Heart right ventricle (tissue), 16 donors: ENCODE measurements at places on chromosomes 12 and 14.

DNA sequence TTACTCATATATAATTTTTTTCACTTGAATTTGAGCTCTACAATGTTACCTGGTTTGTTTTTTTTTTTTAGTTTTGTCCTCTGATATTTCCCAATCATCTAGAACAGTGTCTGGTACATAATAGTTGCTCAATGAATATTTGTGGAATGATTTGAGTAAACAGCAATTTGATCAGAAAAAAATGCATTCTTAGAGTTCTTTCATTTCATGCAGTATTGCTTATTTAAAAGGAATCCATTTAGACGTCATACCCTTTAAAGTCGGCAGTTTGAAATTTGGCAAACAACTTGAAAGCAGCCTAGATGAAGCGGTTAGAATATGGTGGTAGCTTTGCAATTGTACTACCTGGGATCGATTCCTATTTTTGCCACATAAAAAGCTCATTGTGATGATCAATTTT, 140.0 kb downstream of the PDE3A start:
- no peak for DNase-seq

DNA sequence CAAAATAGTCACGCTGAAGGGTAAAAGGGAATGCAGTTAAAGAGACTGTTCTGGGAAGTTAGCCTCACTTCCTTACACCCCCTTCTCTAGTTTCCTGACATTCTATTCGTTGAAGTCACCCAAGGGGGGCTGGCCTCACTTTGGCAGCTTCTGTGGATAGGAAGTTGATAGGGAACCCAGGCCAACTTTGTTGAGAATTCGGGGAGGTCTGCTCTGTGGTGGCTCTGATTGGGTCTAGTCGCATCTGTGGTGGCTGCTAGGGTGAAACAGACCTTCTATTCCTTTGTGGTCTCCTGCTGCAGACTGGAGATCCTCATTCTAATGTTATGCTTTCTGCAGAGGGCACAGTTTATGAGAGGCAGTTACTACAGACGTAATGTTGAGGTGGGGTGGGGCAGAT, 28.8 kb upstream of the GZMB start:
- DNase-seq: peak; percentile 40

GRCh38 chr12:116996093-116996492, 85.3 kb downstream of the FBXW8 start:
- peak; percentile 52 for DNase-seq

GRCh38 chr14:101461891-101462290, 99.4 kb upstream of the DIO3 start:
- DNase-seq: no peak

- DNase-seq: no peak
Measured at GRCh38 chr14:32259368-32260013, 56.4 kb upstream of the RNU6-8 start.

- no peak for DNase-seq
Measured at GRCh38 chr12:5272018-5272785, 159.7 kb upstream of the NTF3 start.

GRCh38 chr12:109336593-109336992, 11.1 kb upstream of the MYO1H start:
- no peak for DNase-seq

GRCh38 chr12:26077915-26078702, 46.7 kb downstream of the BHLHE41 start:
- DNase-seq: no peak

GRCh38 chr12:120283318-120283717, 8.4 kb downstream of the RNU4-2 start:
- no peak for DNase-seq

DNA sequence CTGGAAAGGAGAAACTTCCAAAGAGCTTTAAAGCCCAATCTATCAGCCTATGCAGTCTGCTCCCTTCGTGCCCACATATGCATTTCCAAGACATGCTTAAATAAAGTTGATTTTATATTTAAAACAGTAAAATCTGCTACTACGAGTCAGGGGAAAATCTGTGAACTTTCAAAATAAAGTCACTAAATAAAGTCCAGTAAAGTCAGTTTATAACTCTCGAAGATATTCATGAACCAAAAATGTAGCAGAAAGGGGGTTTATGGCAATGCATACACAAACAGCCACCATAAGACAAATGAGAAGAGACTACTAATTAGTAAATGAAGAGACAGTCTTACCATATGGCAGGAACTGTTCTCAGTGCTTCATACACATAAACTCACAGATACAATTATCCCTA, 19.7 kb downstream of the AREL1 start:
- no peak for DNase-seq

DNA sequence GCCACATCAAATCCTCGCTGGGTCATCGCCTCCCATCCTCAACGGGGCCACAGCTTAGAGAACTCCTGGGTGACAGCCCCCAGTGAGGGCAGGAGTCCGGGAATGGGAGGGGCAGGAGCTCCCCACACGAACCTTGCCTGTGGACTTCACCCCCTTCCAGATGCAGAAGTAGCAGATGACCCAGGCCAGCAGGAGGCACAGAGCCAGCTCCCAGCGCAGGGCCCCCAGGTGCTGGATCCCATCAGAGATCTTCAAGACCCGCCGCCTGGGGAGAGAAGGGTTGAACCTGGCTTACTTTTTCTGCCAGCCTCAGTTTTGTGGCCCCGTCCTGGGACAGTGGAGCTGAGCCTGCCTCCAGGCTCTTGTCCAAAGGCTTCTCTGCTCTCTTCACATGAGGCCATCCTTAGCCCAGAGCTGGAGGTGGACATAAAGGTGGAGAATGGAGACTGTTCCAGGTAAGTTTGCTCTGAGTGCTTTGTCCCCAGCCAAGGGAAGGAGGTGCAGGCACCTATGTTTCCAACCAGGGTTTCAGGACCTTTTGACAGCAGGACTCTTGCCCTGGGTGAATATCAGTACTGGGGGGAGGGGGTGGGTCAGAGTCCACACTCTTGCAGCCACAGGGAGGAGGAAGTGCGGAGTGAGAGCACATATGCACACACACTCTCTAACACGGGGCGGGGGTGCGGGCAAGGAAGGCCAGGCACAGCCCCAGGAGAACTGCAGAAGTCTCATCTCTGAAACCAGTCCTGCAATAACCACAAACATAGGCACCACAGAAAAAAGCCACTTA, 23.3 kb upstream of the SLC6A12 start:
- no peak for DNase-seq

- DNase-seq: no peak
Measured at GRCh38 chr14:90487462-90487861, 90.6 kb downstream of the CALM1 start.

- DNase-seq: no peak
Measured at GRCh38 chr12:78746001-78746400, 118.6 kb upstream of the SYT1 start.

GRCh38 chr14:90522571-90523191, 125.9 kb downstream of the CALM1 start:
- no peak for DNase-seq

DNA sequence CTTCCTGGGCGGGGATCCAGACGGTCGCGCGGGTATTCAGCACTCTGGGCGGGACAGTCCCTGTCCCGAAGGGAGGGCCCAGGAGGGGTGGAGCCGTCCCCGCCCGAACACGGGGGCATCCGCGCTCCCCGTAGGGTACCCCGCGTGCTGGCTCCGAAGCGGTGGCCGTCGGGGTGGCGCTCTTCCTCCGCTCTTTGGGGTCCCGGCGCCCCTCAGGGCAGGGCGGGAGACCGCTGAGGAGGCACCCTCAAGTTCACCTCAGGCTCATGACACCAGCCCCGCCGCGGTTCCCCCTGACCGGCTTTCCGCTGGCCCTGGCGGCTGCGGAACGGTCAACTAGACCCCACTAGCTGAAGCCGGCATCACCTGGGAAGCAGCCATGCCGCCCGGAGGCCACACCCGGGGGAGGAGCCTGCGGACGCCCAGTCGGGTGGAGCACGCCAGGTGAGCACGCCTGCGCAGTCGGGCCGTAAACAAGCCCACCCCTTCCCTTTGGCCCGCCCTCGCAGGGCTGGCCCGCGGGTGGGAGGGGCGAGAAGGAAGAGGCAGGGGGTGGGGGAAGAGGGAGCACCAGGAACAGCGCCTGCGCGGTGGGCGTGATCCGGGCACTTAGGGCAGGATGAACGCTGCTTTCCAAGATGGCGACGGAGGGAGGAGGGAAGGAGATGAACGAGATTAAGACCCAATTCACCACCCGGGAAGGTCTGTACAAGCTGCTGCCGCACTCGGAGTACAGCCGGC, at the start of gene WDR20:
Gene WDR20 (plus strand): TSS at position 612 of the 741 bp plus-strand sequence. CDS start 27 bp downstream, at position 639.
- DNase-seq: peak; percentile 99

DNA sequence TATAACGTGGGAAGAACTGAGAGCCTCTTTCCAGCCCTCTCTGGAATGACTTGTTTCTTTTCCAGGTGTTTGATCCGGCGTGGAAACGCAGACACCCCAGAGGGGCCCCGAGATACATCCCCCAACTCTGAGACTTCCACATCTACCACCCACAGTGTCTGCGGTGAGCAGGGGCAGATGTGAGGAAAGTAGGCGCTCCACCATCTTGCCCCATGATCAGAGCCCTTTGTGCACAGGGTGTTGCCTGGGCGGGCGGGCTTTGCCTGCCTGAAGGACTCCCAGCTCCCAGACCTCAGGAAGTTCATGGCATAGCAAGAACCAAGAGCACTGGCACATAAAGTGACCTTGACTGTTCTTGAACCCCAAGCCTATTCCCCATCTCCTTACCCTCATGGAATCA, 2.8 kb downstream of the CARMIL3 start:
- DNase-seq: no peak

DNA sequence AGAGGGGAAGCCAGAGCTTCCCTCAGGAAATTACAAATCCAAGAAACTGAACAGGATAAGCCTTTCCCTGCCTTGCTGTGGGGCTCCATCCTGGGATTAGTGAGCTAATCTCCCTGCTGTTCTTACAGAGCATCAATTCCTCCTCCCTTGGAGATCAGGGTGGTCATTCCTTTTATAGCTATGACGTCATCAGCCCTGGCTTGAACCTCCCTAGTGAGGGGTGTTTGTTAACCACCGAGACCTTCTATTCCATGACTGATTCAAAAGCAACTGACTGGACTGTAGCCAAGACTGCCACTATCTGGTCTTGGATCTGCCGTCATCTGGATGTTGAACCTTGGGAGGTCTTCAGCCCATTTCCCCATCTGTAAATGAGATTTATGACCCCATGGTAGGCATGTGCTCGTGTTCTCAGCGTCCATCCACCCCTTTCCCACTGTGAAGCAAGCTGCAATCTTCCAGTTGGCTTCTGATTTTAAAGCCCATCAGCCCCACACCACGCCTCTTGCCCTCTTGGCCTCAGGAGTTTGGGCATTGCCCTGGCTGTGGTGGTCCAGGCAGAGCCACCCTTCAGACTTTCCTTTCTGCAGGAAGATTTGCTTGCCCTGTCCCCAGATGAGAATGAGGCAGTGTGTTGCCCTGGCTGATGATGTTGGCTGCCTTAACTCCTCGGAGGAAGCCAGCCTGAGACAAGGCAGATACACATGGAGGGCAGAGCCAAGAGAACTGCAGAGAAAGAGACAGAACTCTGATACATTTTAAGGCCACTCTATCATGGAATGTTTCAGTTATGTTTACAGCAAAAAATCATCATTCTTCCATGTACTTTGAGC, 59.6 kb upstream of the ACTN1 start:
- peak; percentile 42 for DNase-seq

DNA sequence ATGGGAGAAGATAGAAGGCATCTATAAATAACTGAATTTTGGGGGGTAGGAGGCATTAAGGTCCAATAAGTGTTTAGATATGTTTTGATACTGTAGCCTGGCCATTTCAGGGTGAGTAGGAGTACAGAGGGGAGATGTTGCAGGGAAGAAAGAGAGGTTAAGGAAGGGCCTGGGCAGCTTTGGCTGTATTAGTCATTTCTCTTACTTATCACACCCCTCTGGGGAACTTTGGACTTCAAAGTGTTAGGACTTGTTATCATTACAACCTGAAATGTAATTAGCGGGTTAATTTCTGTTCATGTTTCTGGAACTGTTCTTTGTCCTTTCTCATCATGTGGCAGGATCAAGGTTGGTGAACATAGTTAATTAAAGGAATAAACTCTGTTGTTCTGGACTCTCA, 40.3 kb downstream of the SUSD6 start:
- no peak for DNase-seq

- DNase-seq: no peak
Measured at GRCh38 chr12:105164068-105164467, 56.5 kb downstream of the WASHC4 start.

GRCh38 chr14:101201535-101202151, 298.1 kb upstream of the RTL1 start:
- DNase-seq: no peak

DNA sequence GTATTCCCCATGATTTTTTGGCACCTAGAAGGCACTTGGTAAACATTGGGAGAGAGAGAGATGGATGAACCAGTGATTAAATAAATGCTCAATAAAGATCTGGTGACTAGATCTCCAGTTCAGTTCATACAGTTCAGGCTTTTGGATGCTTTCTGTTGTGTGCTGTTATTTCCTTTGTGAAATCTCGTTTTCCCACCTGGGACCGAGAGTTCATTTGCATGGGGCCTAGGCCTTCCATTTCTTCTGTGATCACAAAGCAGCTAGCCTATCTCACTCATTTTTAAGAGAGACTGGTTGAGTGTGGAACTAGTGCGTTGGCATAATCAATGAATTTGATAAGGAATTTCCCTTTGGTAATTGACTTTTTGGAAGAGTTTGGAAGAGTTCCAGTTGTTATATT, 104.0 kb downstream of the VRK1 start:
- DNase-seq: no peak

DNA sequence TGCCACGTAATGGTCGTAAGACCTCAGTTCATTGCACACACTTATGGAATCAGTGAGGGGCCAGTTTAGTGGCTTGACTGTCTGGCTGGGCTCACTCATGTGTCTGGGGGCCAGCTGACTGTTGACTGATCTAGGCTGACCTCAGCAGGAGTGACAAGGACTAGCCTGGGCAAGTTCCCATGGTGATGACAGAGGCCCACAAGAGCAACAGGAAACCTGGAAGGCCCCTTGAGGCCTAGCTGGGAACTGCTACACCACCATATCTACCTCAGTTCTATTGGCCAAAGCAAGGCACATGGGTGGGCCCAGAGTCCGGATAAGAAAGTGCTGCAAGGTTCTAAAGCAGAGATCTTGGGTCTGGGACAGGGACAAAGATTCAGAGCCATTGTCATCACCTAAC, 21.3 kb upstream of the RFLNA start:
- no peak for DNase-seq

GRCh38 chr12:14239350-14239934, 126.0 kb upstream of the ATF7IP start:
- no peak for DNase-seq

- DNase-seq: no peak
Measured at GRCh38 chr14:100783630-100784370, 42.1 kb upstream of the MEG3 start.

DNA sequence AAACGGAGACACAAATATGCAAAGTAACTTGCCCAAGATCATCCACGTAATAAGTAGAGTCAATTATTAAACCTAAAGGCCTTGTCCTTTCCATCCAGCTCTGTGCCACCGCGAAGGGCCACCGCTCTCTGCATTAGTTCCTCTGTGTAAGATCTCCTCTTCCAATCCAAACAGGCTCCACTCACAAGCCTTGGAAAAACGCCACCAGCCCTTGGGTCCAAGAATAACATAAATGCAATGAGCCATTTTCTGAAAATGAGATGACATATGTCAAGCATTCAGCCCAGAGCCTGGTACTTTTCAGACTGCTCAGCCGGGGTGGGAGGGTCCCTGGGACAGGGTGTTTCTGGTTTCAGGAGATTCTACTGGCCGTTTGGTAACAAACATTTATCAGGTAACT, 30.0 kb downstream of the DGLUCY start:
- DNase-seq: no peak
